ENCODE measurements at places on chromosomes 7 and 10. TPM values are rescaled to one million over a fixed set of nuclear protein-coding genes. Genes with fewer than 3 reads are reported as not detected.

The LSM8 gene
- total RNA-seq, result 34.5 TPM

The SEMA3C gene
- total RNA-seq, result 275 TPM

The CPSF4 gene
- 66.0 TPM for total RNA-seq

The ZNF804B gene
- not detected for total RNA-seq

The LBX1 gene
- not detected for total RNA-seq

The MBL2 gene
- not detected for total RNA-seq

The ZNF783 gene
- total RNA-seq, result 9.9 TPM

The PRXL2A gene
- total RNA-seq, result 24.9 TPM

The OR2A42 gene
- not detected for total RNA-seq

The SORCS3 gene
- not detected for total RNA-seq

The LRRN3 gene
- total RNA-seq, result not detected

The EVX1 gene
- total RNA-seq, result not detected

The ANXA8L1 gene
- 362 TPM for total RNA-seq

The ZNF488 gene
- under 0.01 TPM for total RNA-seq

The SDK1 gene
- 4.2 TPM for total RNA-seq

The NPSR1 gene
- not detected for total RNA-seq

The RSU1 gene
- 21.9 TPM for total RNA-seq

The CDH23 gene
- 0.14 TPM for total RNA-seq

The OSBPL3 gene
- total RNA-seq, result 23.9 TPM

The PHKG1 gene
- total RNA-seq, result 0.50 TPM

The DRGX gene
- not detected for total RNA-seq

The GIMAP8 gene
- not detected for total RNA-seq

The RTKN2 gene
- under 0.01 TPM for total RNA-seq

The EPHB6 gene
- 0.34 TPM for total RNA-seq

The RNF148 gene
- total RNA-seq, result under 0.01 TPM

The IDE gene
- 32.2 TPM for total RNA-seq

The LRRC4 gene
- total RNA-seq, result 1.4 TPM

All from nasal cavity respiratory epithelium epithelial cell of viscerocranial mucosa (primary cell).